DMS53 (cell line): ENCODE measurements at places on chromosomes 6 and 20.

GRCh38 chr6:125431971-125432370 is 130.2 kb upstream of the HDDC2 start:
- DNase-seq, result no peak

DNA sequence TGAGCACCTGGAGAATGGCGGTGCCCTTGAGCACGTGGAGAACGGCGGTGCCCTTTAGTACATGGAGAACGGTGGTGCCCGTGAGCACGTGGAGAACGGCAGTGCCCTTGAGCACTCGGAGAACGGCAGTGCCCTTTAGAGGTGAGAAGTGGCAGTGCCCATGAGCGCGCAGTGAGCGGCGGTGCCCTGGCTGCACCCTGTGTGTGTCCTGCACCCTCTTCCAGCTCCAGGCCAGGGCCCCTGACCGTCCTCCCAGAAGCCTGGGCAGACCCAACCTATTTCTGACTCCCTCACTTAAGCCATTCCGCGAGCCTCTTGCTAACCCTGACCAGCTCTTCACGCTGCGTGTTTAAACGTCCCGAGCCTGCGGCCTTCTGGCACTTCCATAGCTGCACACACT is 151.3 kb downstream of the DLL1 start:
- DNase-seq, result no peak

DNA sequence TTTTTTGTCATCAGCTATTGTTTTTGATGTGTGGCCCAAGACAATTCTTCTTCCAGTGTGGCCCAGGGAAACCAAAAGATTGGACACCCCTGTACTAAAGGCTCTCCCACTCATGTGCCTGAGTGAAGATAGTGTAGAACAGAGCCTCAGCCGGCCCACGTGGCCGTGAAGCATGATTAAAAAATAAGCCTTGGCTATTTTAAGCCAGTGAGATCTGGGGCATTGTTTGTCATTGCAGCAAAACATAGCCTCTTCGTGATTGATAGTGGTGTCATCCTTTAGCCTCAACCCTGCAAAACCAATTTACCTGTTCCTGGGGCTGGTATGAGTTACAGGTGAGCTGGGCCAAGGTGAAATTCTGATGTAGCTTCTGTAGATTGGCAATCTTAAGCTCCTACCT is 85.3 kb downstream of the TULP4 start:
- DNase-seq, result no peak

DNA sequence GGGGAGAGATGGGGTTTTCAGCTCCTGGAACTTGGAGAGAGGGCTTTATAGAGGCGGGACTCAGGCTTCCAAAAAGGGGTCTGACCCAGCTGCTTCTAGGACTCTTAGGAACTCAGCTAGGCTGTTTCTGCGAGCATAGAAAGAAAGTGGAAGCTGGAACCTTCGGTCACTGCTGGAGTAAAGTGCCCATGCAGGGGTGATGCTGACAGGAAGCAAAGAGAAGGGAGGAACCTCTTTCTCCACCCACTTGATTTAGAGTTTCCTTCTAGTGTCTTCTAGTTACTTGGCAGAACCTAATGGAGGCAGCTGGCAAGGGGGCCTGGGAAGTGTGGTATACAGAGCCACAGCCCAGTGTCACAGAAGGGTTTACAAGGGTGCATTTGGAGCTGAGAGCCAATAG is 283.6 kb downstream of the QKI start:
- DNase-seq, result no peak

DNA sequence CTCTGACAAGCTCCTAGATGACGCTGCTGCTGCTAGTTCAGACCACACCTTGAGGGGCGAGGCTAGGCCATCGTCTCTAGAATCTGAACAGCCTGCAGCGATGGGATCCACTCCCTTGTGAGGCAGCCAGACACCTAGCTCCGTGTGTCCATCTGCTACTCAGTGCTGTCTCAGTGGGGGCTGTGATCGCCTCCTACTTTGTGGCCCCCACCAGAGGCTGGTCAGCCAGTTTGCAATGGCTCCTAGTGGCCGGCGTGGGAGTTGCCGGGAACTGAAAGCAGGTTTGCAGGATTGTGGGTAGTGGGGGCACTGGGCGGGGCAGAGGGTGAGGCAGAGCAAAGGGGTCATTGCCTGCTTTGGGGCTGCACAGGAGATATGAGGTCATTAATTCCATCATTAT is 2.8 kb downstream of the CCN5 start:
- DNase-seq, result peak; percentile 25

DNA sequence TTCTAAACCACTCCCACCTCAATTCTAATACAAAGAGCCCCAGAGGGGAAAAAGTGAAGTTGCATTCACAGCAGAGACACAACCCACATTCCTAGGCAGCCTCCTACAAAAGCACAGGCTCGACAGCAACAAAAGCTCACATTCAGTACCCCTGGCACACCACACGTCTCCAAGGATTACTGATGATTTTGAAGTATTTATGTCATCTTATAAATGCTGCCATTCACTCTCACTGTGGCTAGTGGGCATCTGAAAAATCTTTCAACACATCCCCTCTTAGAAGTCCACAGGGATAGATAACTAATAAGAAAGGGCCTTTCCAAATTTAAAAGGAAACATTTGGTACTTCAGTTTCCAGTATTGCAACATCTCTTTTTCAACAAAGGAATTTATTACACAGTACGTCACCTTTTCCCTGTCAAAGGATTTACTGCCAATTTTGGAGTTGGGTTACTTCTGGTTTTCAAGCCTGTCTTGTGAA is 146.7 kb downstream of the TASP1 start:
- DNase-seq, result no peak

GRCh38 chr20:49620364-49621240 is 52.7 kb upstream of the PTGIS start:
- DNase-seq, result no peak

GRCh38 chr6:26097268-26097875 is 10.1 kb downstream of the HFE start:
- DNase-seq, result peak; percentile 86

DNA sequence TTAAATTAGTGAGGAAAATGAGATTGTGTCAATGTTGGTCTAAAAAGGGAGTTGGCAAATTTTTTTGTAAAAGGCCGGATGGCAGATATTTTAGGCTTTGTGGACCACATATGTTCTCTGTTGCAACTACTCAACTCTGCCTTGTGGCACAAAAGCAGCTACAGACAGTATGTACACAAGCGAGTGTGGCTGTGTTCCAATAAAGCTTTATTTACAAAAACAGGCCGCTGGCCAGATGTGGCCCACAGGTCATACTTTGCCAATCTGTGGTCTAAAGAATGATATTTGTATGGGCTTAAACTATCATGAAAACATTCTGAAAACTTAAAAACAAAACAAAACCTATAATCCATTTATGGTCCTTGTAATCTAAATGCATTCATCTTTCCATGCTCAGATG is 228.3 kb downstream of the CLIC5 start:
- no peak for DNase-seq

DNA sequence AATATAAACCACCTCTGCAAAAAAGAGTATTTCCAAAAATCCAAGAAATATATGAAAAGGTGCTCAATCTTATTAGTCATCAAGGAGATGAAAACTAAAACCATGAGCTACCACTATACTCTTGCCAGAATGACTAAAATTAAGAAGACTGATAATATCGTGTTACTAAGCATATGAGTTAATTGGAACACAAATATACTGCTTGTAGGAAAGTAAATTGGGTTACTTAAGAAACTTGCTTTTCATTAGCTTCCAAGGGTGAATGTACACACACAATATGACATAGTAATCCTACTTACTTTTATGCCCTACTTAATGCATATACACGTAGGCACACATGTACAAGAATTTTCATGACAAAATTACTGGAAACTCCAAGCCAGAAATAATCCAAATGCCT is 3.4 kb downstream of the THEMIS start:
- no peak for DNase-seq

GRCh38 chr6:139297921-139298320 is 6.1 kb upstream of the TXLNB start:
- no peak for DNase-seq

GRCh38 chr6:379410-380181 is 12.0 kb upstream of the IRF4 start:
- DNase-seq, result no peak

- DNase-seq, result no peak
These were observed 3.1 kb upstream of the CSE1L start for GRCh38 chr20:49043000-49043399.

DNA sequence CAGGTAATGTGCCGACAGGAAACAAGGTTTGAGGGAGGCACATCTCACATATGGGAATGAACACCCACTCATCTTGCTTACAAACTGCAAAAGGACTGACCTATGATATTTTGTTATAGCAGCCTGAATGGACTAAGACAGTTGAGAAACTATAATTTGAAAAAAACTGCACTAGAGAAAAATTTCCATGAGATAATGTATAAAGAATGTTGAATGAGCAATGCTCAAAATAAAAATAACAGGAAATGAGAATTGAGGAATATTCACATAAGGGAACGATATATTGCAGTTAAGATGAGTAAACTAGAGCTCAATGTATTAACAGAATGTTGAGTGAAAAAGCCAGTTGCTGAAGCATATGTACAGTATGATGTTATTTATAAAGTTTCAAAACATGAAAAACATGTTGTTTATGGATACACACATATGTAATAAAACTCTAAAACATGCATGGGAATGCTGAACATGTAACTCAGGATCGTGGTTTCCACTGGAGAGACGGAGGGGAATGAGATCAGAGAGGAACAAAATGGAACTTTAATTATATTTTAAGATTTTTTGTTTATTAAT is 6.3 kb upstream of the TBC1D22B start:
- no peak for DNase-seq

- no peak for DNase-seq
These were observed 211.0 kb downstream of the WDR27 start for GRCh38 chr6:169490830-169491229.

GRCh38 chr6:168574699-168575195 is 133.8 kb downstream of the SMOC2 start:
- DNase-seq, result no peak

GRCh38 chr6:116364321-116364720 is 6.4 kb upstream of the DSE start:
- no peak for DNase-seq

DNA sequence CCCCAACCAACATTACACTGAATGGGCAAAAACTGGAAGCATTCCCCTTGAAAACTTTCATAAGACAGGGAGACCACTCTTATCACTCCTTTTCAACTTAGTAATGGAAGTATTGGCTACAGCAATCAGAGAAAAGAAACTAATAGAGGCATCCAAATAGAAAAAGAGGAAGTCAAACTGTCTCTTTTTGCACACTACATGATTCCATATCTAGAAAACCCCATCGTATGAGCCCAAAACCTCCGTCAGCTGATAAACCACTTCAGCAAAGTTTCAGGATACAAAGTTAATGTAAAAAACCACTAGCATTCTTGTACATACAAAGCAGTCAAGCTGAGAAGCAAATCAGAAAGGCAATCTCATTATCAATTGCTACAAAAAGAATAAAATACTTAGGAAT is 580.4 kb upstream of the PTCHD4 start:
- DNase-seq, result no peak

DNA sequence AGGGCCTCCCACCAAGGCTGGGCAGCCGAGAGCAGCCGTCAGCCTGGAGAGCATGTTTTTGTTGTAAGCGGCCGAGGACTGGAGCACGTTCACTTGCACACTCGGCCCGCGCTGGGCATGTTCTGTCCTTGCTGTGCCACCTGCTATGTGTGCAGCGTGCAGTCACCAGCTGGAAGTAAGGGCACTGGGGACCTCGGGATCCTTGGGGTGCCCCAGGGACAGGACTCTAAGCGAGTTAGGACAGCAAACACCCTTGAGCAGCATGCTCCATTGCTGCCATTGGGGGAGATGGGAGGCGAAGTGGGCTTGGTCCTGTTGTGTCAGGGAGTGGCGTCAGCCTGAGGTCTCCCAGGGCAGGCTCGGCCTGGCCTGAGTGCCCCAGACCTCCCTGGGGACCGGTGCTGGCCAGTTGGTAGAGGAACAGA is 18.6 kb downstream of the DYNLT1 start:
- no peak for DNase-seq

- DNase-seq, result no peak
These were observed 108.6 kb downstream of the MAP3K7 start for GRCh38 chr6:90478278-90478677.

DNA sequence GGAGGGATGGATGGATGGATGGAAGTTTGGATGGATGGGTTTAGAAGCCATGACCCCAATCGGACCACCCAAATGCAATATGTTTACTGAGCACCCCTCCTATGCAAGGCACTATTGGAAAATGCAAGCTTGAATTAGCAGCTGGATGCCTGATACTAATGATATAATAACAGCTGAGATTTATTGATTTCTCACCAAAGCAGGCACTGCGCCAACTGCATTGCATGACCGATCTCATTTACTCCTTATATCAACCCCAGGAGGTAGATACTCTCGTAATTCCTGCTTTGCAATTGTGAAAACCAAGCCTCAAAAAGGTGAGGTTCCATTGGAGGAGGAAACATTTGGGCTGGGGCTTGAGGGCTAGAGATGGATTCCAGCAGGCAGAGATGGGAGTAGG is 89.7 kb downstream of the KCNB1 start:
- DNase-seq, result no peak

DNA sequence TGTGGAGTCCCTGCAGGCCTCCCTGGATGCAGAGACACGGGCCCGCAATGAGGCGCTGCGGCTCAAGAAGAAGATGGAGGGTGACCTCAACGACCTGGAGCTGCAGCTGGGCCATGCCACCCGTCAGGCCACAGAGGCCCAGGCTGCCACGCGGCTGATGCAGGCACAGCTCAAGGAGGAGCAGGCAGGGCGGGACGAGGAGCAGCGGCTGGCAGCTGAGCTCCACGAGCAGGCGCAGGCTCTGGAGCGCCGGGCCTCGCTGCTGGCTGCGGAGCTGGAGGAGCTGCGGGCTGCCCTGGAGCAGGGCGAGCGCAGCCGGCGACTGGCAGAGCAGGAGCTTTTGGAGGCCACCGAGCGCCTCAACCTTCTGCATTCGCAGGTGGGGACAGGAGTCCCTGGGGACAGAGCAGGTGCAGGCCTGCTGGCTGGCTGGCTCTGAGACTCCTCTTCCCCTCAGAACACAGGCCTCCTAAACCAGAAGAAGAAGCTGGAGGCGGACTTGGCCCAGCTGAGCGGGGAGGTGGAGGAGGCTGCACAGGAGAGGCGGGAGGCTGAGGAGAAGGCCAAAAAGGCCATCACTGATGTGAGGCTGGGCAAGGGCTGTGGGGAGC is 44.7 kb downstream of the MYH7B start:
- no peak for DNase-seq

GRCh38 chr20:62413025-62413570 is 6.0 kb upstream of the CABLES2 start:
- no peak for DNase-seq

GRCh38 chr6:56949265-56949664 is 5.6 kb upstream of the BEND6 start:
- no peak for DNase-seq
